PC-9 (cell line): ENCODE measurements at places on chromosomes 2 and 18.

- DNase-seq = no peak
These were observed 507.5 kb downstream of the EIPR1 start for GRCh38 chr2:2870106-2870505.

- no peak for DNase-seq
These were observed 63.5 kb upstream of the RBM44 start for GRCh38 chr2:237734905-237735623.

DNA sequence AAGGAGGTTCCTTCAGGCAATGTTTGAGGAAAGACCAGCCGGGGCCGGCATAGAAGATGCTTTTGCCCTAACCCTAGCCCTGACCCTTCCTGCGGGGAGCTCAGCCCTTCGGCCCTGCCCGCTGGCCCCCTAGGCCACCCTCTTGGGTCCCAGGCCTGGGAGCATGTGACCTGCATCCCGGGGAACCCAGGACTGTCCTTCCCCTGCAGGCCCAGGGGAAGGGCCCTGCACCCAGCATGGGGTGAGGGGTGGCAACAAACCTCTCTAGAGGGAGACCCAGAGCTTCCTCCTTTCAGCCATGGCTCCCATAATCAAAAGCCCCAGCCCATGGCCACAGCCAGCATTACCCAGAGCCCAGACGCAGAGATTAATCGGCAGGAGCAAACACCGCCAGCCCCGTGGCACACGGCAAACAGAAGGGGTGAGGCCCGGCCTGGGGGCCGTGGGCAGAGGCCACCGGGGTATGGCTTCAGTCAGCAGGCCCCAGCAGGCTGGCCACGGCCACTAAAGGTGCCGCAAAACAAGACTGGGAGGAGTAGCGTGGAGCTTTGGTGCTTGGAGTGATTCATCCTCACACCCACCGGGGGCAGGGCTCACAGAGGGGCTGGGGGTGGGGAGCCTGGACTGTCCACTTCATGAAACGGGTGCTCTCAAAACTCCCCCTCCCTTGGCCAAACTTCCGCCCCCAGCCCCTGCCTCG is 61.6 kb upstream of the HPCAL1 start:
- DNase-seq = no peak

- DNase-seq = no peak
These were observed 587.2 kb upstream of the NXPH2 start for GRCh38 chr2:139367416-139367815.

DNA sequence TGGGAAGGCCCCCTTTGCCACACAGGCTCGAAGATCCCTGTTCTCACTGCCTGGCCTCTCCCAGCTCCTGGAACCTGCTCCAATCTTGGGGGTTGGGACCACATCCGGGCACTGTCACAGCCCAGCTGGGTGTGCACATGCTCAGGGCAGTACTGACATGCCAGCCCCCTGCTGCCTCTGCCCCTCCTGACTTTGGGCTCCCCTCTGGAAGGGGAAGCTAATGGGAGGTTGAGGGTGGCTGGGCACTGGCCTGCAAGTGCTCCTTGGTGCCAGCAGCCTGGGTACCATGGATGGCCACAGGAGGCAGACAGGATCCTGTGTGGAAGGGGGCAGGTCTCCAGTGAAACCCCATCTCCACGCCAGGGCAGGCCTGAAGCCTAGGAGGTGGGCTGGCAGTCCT is 126.1 kb upstream of the NOL4 start:
- no peak for DNase-seq

DNA sequence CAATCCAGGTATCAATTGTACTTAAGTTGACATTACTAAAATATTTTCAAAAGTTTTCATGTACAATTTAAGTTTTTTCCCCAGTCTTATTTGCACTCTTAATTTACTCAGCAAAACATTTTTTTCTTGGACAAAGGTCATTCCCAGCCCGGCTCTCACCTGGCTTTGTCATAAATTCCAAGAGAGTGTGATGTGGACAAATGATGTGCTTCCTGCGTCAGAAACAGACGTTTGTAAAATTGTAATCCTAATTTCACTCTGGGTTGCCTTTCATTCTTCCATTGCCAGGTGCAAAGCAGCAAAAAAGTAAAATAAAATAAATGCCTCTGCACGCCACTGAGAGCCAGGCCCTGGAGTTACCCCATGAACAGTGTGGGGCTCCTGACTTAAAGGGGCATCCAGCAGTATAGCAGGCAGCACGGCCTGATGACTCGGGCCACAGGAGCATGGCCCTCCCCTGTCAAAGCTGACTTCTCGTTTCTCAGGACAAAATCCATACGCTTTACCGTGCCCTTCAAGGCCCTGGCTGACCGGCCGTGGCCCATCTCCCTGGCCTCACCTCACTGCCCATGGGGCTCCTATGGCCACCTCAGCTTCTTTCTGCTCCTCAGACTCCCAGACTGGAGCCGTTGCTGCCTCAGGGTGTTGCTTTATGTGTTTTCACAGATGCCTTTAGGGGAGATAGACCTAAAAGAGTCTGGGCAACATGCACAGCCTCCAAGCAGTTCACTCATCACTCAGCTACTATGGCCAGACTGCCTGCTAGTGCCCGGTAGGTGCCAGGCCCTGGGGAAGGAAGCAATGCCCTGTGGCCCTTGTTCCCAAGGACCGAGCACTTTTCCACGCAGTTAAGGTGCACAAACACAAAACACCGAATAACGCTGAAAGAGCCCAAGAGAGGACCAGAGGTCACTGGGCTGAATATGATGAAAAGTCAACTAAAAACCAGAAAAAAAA is 7.6 kb upstream of the TMEM185B start:
- peak; percentile 60 for DNase-seq

DNA sequence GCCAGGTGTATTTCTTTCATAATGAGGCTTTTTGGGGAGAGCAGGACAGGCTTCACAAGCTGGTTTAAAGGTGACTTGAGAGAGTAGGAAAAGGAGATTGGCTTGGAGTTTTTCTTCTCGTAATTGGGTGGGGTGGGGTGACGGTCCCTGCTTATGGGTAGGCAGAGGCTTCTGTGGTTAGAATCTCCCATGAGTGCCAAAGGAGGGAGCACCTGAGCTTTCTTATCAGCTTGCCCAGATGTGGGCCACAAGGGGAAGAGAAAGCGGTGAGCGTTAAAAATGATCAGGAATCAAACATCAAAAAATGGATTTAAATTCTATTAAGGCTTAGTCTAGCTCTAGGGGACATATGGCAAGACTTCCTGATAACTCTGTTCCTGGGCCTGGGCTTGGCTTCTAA is 9.7 kb upstream of the PNPT1 start:
- no peak for DNase-seq

DNA sequence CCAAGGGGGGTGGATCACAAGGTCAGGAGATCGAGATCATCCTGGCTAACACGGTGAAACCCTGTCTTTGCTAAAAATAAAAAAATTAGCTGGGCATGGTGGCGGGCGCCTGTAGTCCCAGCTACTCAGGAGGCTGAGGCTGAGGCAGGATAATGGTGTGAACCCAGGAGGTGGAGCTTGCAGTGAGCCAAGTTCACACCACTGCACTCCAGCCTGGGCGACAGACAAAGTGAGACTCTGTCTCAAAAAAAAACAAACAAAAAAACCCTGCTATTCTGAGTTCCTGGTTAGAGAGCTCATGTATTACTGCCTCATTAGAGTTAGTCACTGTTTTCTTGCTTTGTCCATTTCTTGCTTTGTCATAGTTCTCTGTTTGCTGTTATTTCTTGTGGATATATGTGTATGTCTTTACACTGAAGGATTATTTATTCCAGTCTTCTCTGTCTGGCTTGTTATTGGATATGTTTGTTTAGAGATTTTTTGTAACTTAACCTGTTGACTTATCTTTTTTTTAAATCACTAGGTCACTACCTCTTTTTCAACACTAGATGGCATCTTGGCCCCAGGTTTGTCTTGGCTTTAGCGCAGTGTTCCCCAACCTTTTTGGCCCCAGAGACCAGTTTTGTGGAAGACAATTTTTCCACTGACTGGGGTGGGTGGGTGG is 17.0 kb downstream of the TTLL4 start:
- no peak for DNase-seq

GRCh38 chr2:45303417-45304202 is 294.4 kb upstream of the SIX2 start:
- DNase-seq = no peak

GRCh38 chr2:138298120-138298814 is 203.3 kb upstream of the SPOPL start:
- no peak for DNase-seq

DNA sequence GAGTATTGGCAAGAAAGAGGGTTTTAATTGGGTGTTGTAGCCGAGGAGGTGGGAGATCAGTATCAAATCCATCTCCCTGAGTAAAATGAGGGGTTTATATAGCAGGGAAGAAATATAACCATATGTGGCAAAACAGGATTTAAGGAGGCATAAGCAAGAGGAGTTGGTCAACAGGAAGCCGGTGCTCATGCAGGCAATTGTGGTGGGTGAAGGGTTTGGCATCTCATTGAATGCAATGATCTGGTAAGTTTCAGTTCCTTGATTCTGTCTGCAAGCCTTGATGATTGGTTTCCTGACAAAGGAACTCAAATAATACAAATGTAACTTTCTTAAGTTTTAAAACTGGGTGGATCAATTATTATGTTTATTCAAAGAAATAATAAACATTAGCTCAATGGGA is 564.4 kb upstream of the LINC00305 start:
- no peak for DNase-seq

GRCh38 chr2:187054501-187055319 is 205.7 kb upstream of the ZSWIM2 start:
- no peak for DNase-seq

- no peak for DNase-seq
These were observed 756.7 kb downstream of the SOCS6 start for GRCh38 chr18:71045331-71046065.

GRCh38 chr2:25303633-25304236 is 38.0 kb downstream of the DNMT3A start:
- no peak for DNase-seq

DNA sequence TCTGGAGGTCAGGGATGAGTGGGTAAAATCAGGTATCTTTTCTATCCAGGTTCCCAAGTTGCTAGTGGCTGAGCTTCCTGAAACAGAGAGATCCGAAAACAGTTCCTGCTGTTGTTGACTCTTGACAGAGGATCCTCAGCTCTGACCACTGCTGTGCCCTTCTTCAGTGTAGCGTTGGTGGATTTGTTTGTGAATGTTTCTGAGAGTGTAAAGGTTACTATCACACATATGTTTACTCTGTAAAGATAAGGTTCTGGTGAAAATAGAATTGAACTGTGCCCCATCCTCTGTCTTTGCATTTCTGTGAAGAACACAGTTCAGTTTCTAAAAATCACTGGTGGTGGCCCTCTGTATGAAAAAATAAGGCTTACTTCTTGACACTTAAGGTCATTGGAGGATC is 119.8 kb downstream of the LDLRAD4 start:
- no peak for DNase-seq

GRCh38 chr2:142983174-142983573 is 105.7 kb downstream of the KYNU start:
- no peak for DNase-seq

DNA sequence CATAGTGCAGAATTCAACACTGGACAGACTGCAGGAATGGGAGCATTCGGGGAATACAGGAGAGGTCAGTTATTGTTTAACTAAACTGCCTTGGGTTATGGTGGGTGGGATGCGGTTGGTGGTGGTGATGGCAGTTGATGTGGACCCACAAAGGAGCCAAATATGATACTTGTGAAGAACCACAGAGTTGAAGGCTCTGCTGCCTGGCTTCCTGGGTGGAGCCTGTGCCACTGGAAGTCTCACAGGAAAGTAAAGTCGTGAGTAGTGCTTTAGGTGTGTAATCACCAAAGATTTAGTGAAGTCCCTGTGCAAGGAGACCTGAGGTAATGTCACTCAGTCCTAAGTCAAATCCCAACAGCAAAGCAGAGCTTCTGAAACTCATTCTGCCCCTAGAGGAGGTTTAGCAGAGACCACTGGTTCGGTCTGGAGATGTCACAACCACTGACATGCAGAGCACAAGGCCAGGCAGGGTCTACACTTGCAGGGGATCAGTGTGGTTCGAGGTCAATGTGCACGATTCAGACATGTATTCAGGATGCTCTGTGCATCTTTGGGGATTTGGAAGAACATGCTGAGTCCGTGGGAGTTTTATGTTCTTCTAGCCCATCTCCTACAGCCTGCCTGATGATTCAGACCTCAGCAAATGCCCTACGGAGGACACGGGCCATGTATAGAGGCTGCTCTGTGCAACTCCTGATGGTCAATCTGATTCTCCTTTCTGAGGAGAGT is 1150.9 kb downstream of the RPIA start:
- DNase-seq = no peak

- no peak for DNase-seq
These were observed 281.1 kb upstream of the RAB12 start for GRCh38 chr18:8328126-8328525.

DNA sequence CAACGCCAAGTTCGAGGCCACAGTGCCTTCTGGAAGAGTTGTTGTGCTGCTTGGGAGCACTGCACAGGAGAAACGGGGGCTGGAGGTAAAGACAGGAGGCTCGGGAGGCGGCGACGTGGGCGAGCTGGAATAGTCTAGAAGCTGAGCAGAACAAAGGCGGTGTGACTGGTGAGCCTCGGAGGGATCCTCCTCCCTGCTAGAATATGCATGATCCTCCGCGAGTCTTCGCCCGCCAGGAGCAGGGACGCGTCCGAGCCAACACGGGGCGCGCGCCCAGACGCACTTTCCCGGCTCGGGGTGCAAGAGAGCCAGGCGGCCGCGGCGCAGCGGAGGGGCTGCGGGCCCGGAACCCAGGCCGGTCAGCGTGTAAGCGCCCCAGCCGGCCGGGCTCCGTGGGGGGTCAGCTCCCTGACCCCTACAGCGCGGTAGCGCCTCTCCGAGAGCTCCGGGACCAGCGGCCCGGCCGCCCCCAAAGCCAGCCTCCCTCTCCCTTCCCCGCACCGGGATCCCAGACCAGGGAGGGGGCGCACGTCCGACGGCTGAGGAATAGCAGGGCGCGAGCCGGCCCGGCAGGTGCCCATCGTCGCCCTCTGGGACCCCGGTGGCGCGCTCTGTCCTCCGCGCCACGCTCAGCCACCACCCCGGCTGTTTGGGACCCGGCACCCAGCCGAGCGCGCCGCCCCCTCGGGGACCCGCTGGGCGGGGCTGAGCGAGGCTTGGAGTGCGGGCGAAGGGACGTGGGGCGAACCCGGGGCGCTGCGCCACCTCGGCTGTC is 62.5 kb downstream of the GNAL start:
- no peak for DNase-seq

DNA sequence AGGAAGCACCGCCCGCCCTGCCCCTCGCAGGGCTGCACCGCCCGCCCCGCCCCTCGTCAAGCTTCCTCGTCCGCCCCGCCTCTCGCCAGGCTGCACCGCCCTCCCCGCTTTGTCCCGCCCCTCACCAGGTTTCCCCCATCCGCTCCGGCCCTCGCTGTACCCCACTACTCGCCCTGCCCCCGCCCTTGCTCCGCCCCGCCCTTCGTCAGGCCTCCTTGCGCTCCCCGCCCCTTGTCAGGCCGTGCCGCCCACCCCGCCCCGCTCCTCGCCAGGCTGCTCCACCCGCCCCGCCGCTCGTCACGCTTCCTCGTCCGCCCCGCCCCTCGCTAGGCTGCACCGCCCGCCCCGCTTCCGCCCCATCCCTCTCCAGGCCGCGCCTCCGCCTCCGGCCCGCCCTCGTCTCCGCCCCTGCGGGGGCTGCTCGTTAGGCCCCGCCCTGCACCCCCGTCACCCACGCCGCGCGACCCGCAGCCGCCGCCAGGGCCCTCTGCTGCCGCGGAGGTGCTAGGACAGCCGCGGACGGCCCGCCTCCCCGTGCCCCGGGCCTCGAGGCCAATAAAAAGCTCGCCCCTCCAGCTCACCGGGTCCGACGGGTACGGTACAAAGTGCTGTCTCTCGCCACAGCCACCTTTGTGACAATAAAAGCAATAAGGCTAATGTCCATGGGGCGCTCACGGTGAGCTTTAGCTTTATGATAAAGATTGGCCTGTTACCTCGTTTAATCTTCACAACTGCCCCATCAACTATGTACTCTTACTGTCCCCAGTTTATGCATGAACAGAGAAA is 602 bp upstream of the DNPEP start:
- DNase-seq = peak; percentile 98
